Trophoblast cell (in vitro differentiated cells and primary cell): ENCODE measurements at places on chromosomes 11 and 22.

DNA sequence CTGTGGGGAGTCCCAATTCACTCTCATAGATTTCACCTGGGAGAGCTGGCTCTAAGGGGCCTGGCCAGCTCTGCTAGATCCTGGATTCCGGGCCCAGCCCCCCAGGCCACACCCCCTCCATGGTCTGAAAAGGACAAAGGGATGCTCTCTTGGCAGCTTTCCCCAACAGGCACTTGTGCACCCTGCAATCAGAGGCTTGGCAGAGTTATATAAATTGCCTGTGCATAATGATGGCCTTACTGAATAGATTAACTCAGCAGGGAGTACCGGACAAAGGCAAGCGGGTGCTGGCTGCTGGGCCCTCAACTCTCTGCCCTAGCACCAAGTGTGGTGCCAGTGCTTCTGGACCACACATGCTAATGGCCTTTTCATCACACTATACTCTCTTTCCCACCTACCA, 461.6 kb downstream of the BUD13 start:
- no peak for DNase-seq
- no peak overlapping the region for H3K4me3 ChIP-seq
- no peaks in the 10 kb centered on the region for H3K36me3 ChIP-seq

GRCh38 chr11:44716256-44716655, 10.5 kb upstream of the TSPAN18 start:
- peaks cover 15% of the 10 kb centered on the region for H3K4me1 ChIP-seq
- H3K27me3 ChIP-seq, result no peaks in the 10 kb centered on the region
- no peaks in the 10 kb centered on the region for H3K36me3 ChIP-seq
- DNase-seq, result no peak
- H3K4me3 ChIP-seq, result no peak overlapping the region
- H3K27ac ChIP-seq, result no peak overlapping the region

GRCh38 chr11:72410956-72411355, 23.4 kb downstream of the CLPB start:
- H3K4me3 ChIP-seq, result no peak overlapping the region
- no peak for DNase-seq
- peaks cover 17% of the 10 kb centered on the region for H3K4me1 ChIP-seq
- no peaks in the 10 kb centered on the region for H3K36me3 ChIP-seq

DNA sequence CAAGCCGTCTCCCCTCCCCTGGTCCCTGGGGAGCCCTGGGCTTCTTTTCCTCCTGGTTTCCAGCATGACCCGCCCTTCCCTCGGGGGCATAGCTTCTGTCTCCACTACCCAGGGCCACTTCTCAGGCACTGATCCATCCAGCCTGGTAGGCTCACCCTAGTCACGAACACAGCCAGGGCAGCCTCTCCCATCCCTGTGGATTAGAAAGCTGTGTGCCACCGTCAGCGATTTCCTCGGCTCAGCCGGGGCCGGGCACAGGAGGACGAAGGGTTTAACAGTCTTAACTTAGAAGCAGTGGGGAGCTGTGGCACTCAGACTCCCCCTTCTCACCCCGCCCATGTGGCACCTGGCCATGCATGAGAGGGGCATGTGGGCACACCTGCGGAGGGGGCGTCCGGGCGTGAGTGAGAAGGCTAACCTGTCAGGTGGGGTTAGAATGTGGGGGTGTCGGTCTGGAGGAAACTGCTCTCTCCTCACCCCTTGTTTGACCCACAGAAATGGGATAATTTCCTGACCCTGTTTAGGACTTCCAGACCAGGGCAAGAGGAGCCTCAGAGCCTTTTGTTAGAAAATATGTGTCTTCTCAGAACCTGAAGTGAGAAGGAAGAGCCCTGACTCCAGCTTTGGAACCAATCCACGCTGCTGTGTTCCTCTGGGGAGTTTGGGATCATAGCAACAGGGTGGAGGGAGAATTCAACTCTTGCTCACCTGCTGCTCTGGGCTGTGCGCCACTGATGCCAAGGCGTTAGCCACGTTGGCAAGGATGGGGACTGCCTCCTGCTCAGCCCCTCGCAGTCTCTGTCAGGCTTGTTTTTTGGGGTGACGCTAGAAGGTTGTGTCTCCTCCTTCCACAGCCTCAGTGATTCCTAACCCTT, 14.6 kb downstream of the GLB1L2 start:
- H3K27ac ChIP-seq, result no peak overlapping the region
- H3K27me3 ChIP-seq, result no peaks in the 10 kb centered on the region
- H3K4me3 ChIP-seq, result no peak overlapping the region
- no peaks in the 10 kb centered on the region for H3K4me1 ChIP-seq
- peak; percentile 73 for DNase-seq

DNA sequence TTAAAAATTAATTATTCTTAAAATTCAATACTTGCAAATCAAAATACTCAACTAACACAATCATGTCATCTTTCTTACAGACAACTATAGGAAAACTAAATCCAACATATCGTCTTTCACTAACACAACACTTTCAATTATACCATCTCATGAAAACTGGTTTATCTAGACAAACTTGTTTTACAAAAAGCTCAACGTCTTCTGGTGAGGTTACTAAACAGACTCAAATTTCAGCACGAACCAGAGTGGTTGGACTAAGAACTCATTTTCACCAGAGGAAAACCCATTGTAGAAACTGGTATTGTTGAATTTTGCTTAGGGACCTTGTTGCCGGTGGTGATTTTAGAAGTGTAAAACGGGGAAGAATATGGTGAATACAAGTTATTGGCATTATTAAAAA, 52.2 kb downstream of the NUP98 start:
- no peaks in the 10 kb centered on the region for H3K4me1 ChIP-seq
- peaks cover 22% of the 10 kb centered on the region for H3K36me3 ChIP-seq
- H3K27ac ChIP-seq, result peak overlapping the region; percentile 88
- no peaks in the 10 kb centered on the region for H3K27me3 ChIP-seq
- no peak overlapping the region for H3K4me3 ChIP-seq

GRCh38 chr11:119669487-119669886, 59.5 kb downstream of the NECTIN1 start:
- no peak for DNase-seq
- peaks cover 15% of the 10 kb centered on the region for H3K36me3 ChIP-seq
- H3K4me3 ChIP-seq, result no peak overlapping the region
- H3K27ac ChIP-seq, result no peak overlapping the region
- no peaks in the 10 kb centered on the region for H3K4me1 ChIP-seq

- H3K36me3 ChIP-seq, result no peaks in the 10 kb centered on the region
- no peak overlapping the region for H3K27ac ChIP-seq
- DNase-seq, result no peak
- peaks cover 6% of the 10 kb centered on the region for H3K4me1 ChIP-seq
- H3K27me3 ChIP-seq, result no peaks in the 10 kb centered on the region
- no peak overlapping the region for H3K4me3 ChIP-seq
Measured at GRCh38 chr11:95544095-95544856, 245.3 kb downstream of the FAM76B start.

GRCh38 chr11:1856306-1857005, 3.6 kb downstream of the LSP1 start:
- no peak for DNase-seq
- H3K36me3 ChIP-seq, result no peaks in the 10 kb centered on the region
- no peak overlapping the region for H3K4me3 ChIP-seq
- no peaks in the 10 kb centered on the region for H3K27me3 ChIP-seq
- H3K4me1 ChIP-seq, result peaks cover 4% of the 10 kb centered on the region

DNA sequence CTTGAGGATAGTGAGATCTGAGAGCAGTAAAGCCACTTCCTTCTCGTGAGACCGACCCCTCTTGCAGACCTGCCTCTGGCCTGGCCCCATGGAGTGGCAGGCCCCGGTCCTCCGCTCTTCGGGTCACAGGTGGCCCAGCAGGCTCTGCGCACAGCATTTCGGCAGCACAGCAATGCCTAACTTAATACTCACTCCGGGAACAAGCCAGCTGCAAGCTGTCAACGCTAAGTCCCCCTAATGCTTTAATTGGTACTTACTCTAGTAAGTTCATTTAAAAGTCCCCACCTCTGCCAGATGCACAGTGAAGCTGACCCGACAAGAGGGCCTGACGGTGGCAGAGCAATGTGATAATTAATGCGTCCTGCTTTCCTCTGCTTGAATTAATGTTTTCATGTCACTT, 349.3 kb upstream of the B3GAT1 start:
- H3K4me3 ChIP-seq, result no peak overlapping the region
- H3K27ac ChIP-seq, result no peak overlapping the region
- no peak for DNase-seq
- H3K4me1 ChIP-seq, result no peaks in the 10 kb centered on the region
- H3K27me3 ChIP-seq, result no peaks in the 10 kb centered on the region
